Stimulated activated CD8-positive, alpha-beta memory T cell treated with anti-CD3 and anti-CD28 coated beads, Interleukin-15, amount 100 ng/mL, for 4 hours (primary cell): ENCODE measurements at places on chromosomes 1 and 21.

GRCh38 chr1:181064011-181064623 lies 24.4 kb upstream of the IER5 start:
- no peak for DNase-seq

DNA sequence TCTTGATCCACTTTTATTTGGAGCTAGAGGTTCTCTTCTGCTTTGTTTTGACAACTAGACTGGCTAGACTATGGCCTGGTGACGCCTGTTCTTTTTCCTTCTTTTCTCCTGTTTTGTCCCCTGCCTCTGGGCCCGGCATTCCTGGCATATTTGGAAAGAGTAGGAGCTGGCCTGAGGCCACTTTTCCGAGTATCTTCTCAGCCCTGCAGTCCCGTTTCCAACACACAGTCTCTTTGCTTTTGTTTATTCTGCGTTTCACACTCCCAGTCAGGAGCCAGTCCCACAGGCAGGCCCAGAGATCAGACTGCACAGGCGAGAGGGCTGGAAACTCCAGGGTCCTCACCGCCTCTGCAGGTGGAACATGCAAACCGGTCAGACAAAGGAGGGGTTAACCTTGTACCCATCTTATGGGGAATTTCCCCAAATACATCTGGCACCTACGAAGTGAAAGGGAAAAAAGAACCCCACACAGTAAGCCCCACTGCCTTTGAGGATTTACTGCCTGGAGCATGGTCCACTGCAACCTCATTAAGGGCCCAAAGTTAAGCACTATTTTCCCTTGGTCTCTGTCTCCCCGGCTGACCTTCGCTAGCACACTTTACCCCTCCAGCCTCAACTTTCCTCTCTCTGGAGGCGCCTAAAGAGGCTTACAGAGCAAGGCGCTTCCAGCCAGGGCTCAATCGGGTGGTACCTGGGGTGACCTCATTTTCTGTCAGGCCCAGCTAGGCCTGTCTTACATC lies 141.1 kb downstream of the TOMM20 start:
- no peak for DNase-seq

- no peak for DNase-seq
These were observed 218.5 kb downstream of the DISC1 start for GRCh38 chr1:231844986-231845502.

DNA sequence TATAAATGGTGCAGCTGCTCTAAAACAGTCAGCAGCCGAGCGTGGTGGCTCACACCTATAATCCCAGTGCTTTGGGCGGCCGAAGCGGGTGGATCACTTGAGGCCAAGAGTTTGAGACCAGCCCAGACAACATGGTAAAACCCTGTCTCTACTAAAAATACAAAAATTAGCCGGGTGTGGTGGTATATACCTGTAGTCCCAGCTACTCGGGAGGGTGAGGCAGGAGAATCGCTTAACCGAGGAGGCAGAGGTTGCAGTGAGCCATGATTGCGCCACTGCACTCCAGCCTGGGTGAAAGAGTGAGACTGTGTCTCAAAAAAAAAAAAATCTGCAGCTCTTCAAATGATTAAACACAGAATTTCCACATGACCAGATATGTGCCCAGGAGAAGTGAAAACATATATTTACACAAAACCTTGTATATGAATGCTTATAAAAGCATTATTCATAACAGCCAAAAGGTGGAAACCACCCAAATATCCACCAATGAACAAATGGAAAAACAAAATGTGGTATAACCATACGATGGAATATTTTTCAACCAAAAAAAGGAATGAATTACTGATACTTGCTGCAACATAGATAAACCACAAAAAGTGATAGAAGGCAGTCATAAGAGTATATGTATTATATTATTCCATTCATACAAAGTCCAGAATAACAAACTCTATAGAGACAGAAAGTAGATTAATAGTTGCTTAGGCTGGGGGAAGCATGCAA lies 14.1 kb downstream of the EPS15 start:
- DNase-seq: no peak

DNA sequence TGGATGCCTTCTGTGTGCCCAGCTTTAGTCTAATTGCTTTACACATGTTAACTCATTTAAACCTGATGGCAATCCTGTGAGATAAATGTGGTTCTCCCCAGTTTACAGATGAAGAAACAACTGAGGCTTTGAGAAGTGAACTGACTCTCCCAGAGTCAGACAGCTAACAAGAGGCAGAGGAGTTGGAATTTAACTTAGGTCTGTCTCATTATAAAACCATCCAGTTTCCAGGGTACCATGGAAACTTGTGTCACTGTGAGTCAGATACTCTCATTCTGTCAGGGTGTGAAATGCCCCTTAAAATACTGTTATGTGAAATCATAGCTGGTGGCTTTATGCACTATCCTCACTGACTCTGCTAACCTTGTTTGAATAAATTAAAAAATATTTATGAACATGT lies 206.6 kb downstream of the PBX1 start:
- no peak for DNase-seq

- DNase-seq: no peak
These were observed 31.3 kb downstream of the SDCCAG8 start for GRCh38 chr1:243287123-243287460.

- no peak for DNase-seq
These were observed 41.7 kb downstream of the DIP2A start for GRCh38 chr21:46500224-46500861.

- no peak for DNase-seq
These were observed 331.2 kb downstream of the PLPP3 start for GRCh38 chr1:56248138-56248537.

- no peak for DNase-seq
These were observed 13.1 kb upstream of the LHX4 start for GRCh38 chr1:180217006-180217405.

DNA sequence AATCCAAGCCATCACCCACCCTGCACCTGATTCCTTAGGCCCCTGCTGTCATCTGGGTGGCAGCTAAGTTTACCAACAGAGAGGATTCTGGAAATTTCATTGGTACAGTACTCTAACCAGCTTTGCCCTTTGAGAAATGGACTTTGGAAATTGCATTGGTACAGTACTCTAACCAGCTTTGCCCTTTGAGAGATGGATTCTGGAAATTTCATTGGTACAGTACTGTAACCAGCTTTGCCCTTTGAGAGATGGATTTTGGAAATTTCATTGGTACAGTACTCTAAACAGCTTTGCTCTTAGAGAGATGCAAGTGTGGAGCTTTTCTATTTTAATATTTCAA lies 42.5 kb downstream of the MAB21L3 start:
- DNase-seq: no peak

DNA sequence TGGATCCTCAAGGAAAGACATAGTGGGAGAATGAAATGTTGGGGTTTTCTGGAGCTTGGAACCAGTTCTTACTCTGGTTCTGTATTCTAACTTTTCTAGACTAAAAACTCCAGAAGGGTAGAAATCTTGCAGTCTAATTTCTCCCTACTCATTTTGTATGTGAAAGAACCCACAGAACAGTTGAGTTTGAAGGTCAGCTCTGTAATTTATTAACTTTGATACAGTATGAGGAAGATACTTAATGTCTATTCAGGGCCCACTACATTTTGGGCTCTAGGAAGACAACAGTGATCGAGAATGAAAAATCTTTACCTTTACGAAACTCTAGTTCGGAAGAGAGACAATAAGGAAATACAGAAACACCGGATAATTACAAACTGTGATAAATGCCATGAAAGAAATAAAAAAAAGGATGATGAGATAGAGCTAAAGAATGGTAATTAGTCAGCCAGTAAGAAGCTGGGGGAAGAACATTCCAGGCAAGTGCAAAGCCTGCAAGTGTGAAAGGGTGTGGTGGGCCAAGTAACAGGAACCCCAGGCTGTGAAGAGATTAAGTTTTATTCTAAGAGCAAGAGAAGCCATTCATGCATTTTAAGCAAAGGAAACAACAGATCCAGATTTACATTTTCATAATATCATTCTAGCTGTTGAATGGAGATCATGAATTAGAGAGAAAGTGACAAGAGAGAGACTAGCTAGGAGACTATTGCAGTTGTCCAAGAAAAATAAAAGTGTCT lies 159.9 kb upstream of the HMCN1 start:
- DNase-seq: no peak

DNA sequence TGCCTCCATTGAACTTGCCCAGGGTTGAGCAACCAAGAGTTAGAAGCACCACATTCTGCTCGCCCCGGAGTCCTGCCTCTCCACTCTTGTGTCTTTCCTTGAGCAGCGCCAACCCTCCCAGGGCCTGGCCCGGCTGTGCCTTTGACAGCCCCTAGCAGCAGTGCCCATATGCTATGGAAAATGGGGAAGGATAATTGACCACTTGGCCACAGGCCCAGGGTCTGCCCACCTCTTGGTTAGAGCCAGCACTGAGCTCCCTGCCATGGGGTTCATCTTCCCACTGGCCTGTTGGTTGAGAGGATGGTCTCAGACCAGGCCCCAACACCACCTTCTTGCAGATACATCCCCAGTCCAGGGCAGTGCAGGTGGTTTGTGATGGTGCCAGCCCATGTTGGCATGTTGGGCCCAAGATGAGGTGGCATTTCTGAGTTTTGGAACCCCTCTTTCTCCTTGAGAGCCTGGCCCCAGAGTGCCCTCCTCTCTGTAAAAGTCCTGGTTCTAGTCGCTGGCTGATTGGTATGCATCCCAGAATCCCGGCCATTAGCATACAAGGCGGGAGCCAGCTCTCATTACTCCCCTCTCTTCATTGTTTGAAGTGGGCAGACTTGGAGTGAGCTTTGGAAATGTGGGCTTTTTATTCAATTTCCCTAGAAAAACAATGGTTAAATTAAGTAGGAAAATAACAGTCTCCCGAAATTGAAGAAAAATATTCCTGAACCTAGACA lies 7.6 kb downstream of the ARHGEF10L start:
- no peak for DNase-seq

- DNase-seq: no peak
These were observed 10.7 kb downstream of the HMGN2 start for GRCh38 chr1:26482921-26483320.

GRCh38 chr1:240294566-240294965 lies 202.9 kb downstream of the FMN2 start:
- no peak for DNase-seq

- no peak for DNase-seq
These were observed at the start of gene NID1 for GRCh38 chr1:236064674-236065508. Gene NID1 (minus strand): TSS chr1:236065090. CDS start chr1:236065079, 11 bp downstream.

DNA sequence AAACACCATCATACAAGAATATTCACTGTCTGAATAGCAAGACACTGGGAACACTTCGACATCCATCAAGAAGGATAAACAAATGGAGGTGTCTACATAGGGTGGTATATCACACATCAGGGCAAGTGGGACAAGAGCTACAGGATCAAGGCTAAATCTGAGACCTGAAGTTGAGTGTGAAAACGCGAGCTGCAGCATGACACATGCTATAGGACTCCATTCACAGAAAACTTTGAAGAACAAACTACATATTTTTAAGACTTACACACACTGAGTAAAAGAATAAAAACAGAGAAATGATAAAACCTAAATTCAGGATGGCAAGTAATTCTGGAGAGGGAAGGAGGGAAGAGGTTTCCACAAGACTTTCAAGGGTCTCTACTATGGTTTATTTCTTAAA lies 2.1 kb downstream of the TTC39A start:
- no peak for DNase-seq

GRCh38 chr1:107647012-107647411 lies 318.0 kb downstream of the VAV3 start:
- DNase-seq: no peak

- DNase-seq: no peak
These were observed 22.8 kb downstream of the SLAMF7 start for GRCh38 chr1:160761886-160762285.

DNA sequence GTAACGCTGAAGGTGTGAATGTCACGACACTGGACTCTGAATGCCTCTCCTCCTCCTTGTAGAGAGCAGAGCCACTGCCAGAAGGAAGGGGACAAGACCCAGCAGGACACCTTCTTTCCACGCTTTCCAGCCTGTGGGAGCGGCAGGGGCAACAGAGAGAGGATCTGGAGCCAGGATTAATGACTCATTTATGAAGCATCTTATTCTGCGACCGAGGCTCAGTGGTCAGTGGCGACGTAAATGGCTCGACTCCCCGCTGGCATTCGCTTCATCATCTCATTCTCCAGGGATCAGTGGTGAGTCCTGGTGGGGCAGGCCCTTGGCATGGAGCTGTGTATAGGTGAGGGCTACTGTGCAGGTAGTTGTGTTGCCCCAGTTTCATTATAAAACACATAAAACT lies 4.6 kb downstream of the SLC37A1 start:
- DNase-seq: no peak

DNA sequence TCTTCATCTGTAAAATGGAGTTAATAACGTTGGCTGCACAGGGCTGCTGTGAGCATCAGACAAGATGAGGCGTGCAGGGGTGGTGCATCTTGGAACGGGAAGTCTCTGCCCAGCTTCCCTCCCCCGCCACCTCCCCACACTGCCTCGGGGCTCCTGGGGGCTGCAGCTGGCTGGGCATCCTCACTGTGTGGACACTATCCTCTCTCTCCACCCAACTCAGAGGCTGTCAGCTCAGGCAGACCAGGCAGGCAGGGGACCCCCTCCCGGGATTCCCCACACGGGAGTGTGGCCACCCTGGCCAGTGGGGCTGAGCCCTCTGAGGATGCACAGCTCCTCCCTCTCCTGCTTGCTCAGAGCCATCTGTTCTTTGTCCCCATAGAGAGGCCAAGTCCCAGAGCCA lies 122.7 kb downstream of the CCDC185 start:
- DNase-seq: no peak

DNA sequence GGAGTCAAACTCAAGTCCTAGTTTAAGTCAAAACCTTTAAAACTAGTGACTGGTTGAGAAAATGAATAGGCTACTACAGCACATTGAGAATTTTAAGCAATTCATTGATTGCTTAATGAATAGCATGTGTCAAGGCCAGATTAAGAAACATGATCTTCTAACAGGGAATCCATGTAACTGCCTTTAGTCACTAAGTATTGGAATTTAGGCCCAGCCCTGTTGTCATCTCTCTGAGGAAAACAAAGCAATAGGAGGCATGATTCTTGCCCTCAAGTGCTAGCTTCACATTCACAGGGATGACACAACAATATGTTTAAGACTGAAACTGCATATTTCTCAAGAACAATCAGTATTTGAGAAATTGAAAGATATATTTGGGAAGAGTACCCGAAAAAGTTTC lies 70.0 kb upstream of the PTGS2 start:
- no peak for DNase-seq

DNA sequence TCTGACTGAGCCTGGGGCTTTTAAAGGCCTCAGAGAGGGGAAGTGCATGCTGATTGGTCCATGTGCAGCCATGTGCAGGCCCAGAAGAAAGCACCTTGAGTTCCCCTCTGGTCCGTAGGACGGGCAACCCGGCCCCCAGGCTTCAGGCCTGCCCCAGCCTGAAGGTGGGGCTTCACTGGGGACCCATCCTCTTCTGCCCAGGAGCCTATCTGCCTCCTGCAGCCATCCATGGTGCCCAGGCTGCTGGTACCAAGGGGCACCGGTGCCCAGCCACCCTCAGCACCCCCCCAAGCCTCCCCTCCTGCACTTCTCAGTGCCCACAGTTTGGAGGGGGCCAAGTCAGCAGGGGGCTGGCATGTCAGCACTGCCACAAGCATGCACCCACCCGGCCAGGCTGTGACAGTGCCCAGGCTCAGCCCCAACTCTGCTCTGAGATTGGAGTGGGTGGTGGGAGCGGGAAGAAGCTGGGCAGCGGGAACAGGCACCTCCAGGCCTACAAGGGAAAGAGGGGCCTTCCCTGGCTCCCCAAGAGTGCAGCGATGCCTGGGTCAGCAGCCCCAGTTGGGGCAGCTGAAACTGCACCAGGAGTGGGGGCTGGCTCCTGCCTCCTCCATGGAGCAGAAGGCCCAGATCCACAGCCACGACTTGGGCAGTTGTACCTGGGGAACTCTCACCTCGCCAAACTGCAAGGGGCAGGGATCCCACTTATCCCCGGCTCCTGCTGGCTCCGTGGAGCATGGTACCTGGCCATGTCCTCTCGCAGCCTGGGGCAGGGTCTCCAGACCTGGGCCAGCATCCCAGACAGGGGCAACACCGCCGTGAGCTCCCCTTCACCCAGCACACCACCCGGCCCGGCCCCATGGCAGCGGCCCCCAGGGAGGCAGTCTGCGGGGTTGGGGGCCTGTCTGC lies 11.7 kb downstream of the COL6A2 start:
- DNase-seq: no peak
